Temporal lobe (tissue), 4 donors: ENCODE measurements at places on chromosomes 12 and 14. TPM values are rescaled to one million over a fixed set of nuclear protein-coding genes. Genes with fewer than 3 reads are reported as not detected.

Gene IL31
- total RNA-seq = not detected

Gene KCNC2
- 16.5 TPM for total RNA-seq

Gene GZMB
- not detected for total RNA-seq

Gene IL26
- not detected for total RNA-seq

Gene KRT71
- total RNA-seq = 0.25 TPM

Gene BIN2
- total RNA-seq = 0.74 TPM

Gene RIC8B
- 23.4 TPM for total RNA-seq

Gene MGST1
- 0.98 TPM for total RNA-seq

Gene GPRC5D
- total RNA-seq = not detected

Gene KRT5
- total RNA-seq = 0.74 TPM

Gene ATXN2
- 59.7 TPM for total RNA-seq

Gene CORO1C
- 139 TPM for total RNA-seq

Gene LARP4
- total RNA-seq = 67.4 TPM

Gene NOS1
- total RNA-seq = 3.9 TPM

Gene ADAM20
- 1.5 TPM for total RNA-seq

Gene TNFRSF1A
- 8.1 TPM for total RNA-seq

Gene POTEM
- total RNA-seq = not detected

Gene RERG
- total RNA-seq = 2.2 TPM

Gene FBXO33
- 14.8 TPM for total RNA-seq
